Activated CD4-positive, alpha-beta T cell treated with anti-CD3 and anti-CD28 coated beads, Interleukin-2, amount 50 U/mL, for 16 hours (primary cell): ENCODE measurements at places on chromosomes 6 and 20.

DNA sequence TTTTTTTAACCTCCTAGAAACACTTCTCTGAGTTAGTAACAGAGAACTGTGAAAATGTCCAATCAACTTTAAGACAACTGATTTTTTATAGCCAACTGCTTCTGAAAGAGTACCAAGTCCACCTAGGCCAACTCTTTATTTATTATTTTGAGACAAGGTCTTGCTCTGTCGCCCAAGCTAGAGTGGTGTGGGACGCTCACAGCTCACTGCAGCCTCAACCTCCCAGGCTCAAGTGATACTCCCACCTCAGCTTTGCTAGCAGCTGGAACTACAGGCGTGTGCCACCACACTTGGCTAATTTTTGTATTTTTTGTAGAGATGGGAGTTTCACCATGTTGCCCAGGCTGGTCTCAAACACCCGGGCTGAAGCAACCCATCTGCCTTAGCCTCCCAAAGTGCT lies 331.6 kb downstream of the RNGTT start:
- no peak for DNase-seq

DNA sequence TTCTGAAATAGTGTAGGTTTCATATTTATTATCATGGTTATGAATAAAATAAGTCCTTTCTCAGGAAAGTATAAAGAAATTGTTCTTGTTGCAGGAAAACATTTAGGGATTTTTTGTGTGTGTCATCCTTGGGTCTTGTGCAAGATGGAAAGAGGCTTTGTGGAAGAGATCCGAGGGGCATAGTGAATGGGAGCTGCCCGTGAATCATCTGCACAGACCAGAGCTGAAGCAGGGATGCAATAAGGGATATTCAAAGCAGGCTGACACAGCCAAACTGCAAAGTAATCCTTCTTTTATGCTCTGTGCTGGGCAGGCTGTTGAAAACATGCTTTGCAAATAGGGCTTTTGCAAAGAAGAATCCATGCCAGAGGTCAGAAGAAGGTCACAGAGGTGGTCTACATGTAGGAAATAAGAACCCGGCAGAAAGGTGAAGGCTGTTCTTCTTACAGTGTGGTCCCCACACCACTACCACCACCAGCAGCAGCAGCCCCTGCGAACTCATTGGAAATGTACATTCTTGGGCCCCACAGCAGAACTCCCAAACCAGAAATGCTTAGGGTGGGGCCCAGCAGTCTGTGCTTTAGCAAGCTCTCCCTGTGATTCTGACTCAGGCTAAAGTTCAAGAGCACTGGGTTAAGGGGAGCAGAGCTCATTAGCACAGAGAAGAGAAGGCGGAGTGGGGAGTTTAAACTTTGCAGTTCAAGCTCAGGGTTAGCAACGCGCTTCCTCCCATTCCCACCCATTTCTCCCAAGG lies 237.6 kb downstream of the QKI start:
- DNase-seq = no peak

DNA sequence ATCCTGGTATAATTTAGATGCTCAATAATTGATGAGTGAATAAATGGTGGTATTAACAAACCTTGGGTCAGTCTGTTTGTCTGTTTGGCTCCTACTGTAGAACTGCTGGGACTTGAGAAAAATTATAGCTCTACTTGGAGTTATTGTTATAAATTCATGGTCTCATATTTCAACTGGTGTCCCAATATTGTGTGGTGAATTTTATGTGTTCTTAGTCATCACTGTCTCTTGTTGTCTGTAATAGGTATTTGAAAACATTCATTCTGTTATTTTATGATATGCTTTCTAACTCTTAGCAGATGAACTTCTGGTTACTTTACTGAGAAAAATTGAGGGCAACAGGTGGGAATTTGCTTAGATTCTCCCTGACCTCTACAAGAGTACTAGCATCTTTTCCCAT lies 221.4 kb downstream of the CDKAL1 start:
- DNase-seq = no peak

GRCh38 chr6:44146685-44147084 lies 11.9 kb upstream of the CAPN11 start:
- DNase-seq = no peak

DNA sequence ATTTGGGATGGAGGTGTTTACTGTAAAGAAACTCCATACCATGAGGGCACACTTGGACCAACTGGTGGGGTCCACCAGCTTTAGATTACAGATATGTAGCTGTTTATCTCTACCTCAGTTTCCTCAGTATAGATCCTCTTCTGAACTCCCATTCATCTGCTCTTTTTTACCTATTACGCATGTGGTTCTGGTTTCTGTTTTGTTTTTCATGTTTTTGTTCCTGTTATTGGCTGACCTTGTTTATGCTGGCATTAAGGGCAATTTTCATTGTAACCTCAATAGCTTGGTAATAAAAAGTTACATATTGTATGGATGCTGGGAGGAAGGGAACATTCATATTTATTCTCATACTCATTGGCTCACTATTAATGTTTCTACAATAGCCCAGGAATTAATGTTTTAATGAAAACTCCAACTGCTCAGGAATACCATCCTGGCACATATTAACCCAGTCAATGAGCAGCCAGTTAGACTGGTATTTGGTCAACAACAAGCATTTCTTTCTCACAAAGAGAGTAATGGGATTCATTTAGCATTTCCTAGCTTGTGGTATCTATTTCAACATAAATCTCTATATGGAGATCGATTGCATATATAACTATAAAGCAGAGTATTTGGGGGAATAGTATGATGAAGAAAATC lies 83.8 kb upstream of the FAM184A start:
- DNase-seq = no peak

- DNase-seq = no peak
Measured at GRCh38 chr20:53699906-53700305, 106.3 kb upstream of the ZNF217 start.

GRCh38 chr6:45116714-45117410 lies 211.3 kb upstream of the RUNX2 start:
- DNase-seq = peak; percentile 33

GRCh38 chr6:11585426-11586016 lies 48.0 kb downstream of the TMEM170B start:
- DNase-seq = peak; percentile 32

DNA sequence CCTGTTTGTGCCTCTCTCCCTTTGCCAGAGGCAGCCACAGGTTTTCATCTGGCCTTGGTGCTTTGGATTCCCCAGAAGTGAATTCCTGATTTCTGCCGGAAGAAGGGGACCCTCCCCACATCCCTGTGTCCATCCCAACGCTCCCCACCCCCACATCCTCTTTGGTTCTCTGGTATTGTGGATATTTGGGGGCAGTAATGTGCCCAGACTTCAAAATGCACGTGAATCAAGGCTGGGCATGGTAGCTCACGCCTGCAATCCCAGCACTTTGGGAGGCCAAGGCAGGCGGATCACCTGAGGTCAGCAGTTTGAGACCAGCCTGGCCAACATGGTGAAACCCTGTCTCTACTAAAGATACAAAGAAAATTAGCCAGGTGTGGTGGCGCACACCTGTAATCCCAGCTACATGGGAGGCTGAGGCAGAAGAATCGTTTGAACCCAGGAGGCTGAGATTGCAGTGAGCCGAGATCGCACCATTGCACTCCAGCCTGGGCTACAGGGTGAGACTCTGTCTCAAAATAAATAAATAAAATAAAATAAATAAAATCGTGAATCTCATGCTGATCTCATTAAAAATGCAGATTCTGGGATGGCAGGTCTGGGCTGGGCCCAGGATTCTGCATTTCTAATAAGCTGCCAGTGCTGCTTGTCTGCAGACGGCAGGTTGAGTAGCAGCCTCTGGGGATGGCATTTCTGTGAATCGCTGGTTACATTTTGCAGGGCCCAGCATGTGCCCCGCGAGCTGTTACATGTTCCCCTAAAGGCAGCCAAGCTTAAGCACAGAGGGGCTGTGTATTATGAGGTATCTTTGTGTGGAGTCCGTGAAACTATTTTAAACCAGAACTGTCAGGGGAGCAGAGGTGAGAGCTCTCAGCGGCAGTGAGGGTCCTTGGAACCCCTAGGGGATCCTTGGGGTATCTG lies 49.0 kb downstream of the SYNJ2 start:
- no peak for DNase-seq

DNA sequence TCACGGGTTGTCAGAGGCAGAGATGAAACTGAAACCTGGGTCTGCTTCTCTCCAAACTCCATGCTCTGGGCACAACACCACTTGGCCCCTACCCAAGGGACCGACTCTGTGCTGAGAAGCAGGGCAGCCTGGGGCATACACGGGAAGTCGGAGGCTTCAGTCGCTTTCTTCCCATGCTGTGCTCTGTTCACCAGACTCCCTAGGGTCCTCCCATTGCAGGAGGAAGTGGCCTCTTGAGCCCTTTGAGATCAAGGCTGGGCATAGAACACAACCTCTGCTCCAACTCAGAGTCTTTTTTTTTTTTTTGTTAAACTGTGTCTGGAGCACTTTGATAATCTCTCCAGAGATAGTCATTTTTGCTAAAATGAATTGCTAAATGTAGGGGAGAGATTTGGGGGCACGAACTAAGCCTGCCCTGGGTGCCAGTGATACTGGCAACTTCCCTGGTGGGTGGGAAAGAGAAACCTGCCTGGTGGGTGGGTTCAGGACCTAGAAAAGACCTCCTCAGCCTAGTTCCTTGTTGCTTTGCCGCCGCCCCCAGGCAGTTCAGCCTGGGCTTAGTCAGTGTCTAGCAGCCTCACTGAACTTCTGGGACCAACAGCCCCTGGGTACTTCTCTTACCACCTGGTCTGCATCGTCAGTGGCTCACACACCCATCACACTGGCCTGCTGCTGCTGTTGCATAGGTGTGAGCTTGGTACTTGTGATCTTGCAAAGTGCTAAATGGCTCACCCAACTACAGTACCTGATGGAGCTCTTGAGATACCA lies 62.0 kb downstream of the PPP1R14C start:
- no peak for DNase-seq

- DNase-seq = no peak
Measured at GRCh38 chr6:143804835-143805239, 38.3 kb upstream of the LTV1 start.

DNA sequence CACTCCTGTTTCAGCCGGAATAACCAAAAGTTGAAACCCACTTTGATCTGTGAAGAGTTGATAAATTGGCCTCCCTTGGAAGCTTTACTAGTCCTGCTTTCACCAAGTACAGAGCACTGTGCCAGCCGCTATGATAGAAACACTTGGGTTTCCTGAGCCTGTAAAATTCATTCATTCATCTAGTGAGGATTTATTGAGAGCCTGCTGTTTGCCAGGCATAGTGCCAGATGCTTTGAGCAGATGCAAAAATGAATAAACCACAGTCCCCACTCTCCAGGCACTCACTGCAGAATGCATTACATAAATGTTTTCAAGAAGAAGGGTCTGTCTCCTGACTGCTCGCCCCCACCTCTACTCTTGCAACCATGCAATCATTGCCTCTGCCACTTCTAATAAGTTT lies 25.3 kb upstream of the TMEM217 start:
- DNase-seq = no peak

DNA sequence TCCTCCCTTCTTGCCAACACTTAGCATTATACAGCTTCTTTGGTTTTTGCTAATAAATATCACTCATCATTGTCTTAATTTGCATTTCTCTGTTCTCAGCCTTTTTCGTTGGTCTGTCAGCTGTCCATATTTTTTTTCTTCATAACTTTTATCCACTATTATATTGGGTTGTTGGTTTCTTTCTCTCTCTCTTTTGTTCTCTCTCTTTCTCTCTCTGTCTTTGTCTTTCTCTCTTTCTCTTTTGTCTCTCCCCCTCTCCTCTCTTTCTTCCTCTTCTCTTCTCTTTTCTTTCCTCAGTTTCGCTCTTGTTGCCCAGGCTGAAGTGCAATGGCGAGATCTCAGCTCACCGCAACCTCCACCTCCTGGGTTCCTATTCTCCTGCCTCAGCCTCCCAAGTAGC lies 36.5 kb downstream of the JARID2 start:
- no peak for DNase-seq

DNA sequence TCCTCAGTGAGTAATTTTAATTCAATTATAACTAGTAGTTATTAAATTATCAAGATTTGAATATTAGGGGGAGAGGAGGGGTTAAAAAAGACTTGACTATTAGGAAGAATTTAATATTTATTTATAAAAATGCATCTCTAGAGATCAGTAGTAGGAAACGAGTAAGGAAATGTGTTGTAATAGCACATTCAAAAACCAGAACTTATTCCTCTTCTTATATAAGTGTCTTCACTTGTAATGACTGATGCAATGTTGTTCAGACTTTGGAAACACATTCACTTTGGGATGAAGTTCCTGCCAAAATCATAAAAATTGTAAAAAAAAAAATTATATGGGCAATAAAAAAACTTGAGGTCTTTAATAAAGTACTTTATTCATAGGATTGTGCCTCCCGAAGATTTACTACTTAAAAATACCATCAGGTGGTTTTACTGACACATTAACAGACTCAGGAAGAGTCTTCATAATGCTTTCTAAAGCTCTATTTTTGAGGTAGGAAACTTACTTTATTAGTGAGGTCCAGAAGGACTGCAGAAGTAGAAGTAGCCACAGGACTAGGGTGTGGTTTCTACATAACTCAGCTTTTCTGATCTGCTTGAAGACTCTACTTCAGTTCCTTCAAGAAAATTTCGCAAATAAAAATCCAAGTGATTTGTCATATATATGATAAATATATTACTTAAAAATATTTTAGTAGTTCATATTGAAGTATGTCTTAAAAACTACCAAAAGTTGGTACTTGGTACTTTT lies 59.8 kb downstream of the CCDC170 start:
- no peak for DNase-seq

DNA sequence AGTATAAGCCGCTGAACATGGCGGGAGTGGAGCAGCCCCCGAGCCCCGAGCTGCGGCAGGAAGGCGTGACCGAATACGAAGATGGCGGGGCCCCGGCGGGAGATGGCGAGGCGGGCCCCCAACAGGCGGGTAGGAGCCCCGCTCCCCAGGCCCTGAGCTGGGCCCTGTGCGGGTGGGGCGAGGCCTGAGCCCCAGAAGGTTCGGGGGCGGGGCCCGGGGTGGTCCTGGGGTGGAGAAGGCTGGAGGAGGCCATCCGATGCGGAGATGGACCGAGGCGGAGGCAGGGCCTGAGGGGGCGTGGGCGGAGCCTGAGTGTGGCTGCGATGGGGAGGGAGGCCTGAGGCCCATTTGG lies 7.1 kb downstream of the L3MBTL1 start:
- DNase-seq = peak; percentile 10

DNA sequence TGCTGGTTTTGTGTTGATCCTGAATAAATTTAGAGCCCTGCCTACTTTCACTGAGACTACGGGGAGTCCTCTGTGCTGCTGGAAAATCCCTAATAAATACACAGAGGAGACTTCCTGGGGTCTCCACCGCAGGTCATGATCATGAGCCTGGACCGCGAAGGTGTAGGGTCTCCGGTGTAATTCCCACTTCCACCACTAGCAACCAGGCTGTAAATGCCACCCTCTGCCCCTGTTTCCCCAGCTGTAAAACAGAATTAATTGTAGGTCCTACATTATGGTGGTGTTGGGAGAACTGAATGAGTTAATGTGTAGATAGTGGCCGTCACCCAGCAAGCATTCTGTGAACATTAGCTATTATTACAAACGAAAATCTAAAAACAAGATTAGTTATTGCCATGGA lies 191.6 kb upstream of the THBS2 start:
- no peak for DNase-seq

DNA sequence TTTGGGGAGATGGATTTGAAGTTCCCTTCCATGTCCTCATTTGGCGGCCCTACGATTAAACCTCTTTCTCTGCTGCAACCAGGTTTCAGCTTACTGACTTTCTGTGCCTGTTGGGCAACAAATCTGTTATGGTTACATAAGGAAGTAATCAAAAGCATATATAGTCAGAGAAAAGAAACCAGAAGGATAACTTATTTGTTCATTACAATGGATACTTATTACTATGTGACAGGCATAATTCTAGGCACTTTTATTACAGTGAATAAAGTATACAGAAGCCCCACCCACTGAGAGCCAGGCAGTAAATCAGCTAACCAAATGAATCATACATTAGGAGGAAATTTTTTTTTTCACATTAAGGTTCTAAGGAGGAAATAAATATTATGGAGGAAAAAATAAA lies 9.6 kb upstream of the TRIM31 start:
- DNase-seq = no peak
